ENCODE measurements at places on chromosomes 2 and 18.
A peak's percentile ranks its signal among the peaks of the same experiment; 100 is the strongest.

- no peak for DNase-seq
Observed at GRCh38 chr2:180191432-180192124, 184.5 kb upstream of the CWC22 start.

- DNase-seq, result no peak
Observed at GRCh38 chr18:46060359-46060841, 11.7 kb downstream of the PSTPIP2 start.

DNA sequence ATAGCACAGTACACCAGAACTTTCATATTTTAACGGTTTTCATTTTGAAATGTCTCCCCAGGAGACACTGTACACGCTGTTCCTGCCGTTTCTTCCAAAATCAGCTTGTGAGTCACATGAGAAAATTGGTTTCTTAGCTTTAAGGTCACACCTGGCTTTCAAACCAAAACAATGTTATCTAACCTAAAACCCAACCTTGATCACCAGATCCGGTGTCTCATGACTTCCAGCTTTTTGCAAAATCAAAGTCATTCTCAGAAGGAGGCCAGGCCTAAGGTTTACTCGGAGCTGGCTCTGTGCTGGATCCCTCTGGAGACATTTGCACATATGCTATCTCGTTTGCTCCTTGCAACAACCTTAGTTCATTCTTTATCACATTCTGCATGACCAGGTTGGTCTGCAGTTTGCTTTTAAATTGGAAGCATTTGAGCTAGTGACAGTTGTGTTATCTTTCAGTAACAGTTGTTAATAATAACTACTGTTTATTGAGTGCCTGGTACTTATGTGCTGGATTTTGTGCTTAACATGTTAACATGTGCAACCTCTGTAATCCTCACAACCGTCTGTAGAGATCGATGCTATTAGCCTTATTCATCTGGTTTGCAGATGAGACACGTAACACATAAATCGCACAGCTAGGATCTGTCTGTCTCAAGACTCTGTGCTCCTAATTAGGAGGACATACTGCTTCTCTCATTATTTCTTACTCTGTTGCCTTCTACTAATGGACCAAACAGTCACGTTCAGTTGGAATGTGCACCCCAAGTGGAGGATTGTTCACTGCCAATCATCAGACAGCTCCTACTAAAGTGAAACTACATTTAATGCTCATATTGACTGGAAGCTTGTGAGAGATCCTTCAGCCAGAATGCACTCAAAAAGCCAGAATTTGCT is 105.5 kb downstream of the RNF144A start:
- DNase-seq, result no peak

DNA sequence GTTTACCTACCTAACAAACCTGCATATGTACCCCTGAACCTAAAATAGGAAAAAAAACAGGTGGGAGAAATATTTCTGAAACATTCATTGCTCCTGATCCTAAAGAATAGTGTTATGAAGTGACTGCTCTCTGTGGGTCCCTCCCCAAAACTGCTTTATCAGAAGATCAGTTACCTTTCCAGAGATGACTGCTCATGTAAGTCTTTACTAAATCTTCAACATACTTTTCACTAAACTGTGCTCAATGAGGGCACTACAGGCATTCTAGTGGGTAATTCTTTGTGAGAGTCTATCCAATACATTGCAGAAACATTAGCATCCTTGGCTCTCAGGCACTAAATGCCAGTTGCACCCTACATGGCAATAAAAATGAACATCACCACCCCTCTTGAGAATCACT is 189.3 kb upstream of the STK17B start:
- no peak for DNase-seq

GRCh38 chr2:155368934-155369333 is 670.4 kb downstream of the KCNJ3 start:
- peak; percentile 39 for DNase-seq

DNA sequence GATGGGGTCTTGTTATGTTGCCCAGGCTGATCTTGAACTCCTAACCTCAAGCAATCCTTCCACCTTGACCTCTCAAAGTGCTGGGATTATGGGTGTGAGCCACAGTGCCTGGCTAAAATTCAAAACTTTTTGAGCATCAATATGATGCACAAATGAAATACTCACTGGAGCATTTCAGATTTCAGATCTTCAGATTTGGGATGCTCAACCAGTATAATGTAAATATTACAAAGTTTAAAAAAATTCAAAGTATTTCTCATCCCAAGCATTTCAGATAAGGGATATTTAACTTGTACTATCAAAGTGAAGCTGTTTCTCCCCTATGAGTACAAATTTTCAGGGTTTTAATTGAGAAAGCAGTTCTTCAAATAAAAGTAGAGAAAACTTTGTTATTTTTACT is 164.1 kb upstream of the CCDC68 start:
- DNase-seq, result no peak

GRCh38 chr18:3538456-3538855 is 88.5 kb downstream of the TGIF1 start:
- DNase-seq, result no peak

GRCh38 chr2:138381373-138381772 is 120.2 kb upstream of the SPOPL start:
- DNase-seq, result no peak

DNA sequence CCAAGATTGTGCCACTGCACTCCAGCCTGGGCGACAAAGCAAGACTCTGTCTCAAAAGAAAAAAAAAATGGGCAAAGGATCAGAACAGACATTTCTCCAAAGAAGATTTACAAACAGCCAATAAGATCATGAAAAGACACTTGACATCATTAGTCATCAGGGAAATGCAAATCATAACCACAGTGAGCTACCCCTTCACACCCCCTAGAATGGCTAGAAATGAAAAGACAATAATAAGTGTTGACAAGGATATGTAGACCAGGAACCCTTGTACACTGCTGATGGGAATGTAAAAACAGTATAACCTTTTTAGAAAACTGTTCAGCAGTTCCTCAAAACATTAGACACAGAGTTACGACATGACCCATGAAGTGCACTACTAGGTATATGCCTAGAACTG is 18.4 kb upstream of the MTERF4 start:
- no peak for DNase-seq

- no peak for DNase-seq
Observed at GRCh38 chr2:8421658-8422449, 260.0 kb upstream of the ID2 start.

DNA sequence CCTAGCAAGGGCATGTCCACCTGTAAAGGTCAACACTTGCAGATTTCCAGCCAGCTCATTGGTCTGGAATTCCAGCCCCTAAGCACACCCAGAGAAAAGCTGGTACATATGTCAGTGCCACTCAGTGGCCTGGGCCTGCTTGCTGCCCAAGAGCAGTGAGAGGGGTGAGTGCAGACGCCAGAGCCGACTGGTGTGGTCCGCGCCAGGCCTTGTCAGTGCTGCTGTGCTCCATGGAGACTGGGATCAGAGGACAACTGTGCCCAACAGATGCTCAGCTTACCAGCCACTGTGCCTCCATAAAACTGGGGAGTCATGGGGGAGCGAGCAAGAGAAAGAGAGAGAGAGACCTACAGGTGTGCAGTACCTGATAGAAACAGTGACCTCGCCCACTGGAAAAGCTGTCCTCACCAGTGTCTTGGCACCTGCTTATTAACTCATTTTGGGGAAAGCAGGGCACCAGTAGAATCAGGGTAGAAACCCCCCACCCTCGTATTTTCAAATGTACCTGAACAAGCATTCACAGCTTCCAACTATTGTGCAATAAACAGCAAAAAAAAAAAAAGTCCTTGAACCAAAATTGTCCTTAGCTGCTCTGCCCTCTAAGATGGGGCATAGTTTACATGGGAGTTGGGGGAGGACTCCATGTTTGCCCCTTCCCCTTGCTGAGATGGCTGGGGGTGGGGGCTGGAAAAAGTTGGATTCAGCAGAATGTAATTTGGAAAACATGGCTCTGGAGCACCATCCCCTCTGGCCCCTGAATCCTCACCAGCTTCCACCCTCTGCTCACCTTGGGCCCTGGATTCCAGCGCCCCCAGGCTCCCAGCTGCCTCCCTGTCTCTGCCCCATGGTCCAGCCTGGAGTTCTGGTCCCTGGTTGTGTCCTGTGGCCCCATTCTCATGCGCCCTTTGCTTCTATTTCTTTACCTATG is 1.4 kb upstream of the SP140L start:
- no peak for DNase-seq

DNA sequence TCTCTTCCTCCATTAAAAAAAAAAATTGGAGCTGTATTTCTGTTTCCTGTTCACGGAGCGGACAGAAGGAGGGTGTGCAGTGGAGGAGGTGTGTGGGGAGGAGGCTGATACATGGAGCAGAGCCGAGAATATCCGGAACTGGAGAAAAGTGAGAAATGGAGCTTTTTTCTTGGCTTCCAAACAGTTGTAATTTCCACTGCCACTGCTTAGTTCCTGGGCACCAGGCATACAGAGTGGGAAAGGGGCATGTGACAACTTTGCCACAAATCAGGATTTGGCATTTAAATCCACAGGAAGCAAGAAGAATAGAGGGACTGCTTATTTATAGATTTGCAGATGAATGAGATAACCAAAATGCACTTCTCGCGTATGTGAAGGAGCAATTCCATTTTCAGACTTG is 71.2 kb downstream of the BCL11A start:
- no peak for DNase-seq

DNA sequence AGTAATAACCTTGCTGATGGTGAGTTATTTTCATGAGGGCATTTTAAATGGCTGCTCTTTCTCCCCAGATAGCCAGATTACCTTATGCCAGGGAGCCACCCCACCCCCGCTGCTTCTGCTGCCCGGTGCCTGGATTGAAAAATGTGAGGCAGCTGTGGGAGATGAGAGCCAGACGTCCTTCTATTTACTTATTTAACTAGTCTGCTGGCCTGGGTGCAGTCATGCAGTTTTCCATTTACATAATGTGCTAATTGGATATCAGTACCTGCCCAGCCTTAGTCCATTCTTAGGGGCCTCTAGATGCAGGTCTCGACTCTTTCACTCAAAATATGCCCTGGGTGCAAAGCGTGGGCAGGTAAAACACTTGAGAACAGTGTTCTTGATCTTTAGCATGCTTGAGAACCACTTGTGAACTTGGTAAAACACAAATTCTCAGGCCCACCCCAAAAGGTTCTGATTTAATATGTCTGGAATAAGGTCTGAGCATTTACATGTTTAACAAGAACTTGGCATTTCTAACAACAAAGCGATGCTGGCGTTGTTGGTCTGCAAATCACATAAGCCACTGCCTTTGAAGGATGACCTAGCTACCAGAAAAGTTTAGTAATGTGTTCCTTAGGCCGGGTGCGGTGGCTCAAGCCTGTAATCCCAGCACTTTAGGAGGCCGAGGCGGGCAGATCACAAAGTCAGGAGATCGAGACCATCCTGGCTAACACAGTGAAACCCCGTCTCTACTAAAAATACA is 154.3 kb downstream of the NRP2 start:
- DNase-seq, result no peak

DNA sequence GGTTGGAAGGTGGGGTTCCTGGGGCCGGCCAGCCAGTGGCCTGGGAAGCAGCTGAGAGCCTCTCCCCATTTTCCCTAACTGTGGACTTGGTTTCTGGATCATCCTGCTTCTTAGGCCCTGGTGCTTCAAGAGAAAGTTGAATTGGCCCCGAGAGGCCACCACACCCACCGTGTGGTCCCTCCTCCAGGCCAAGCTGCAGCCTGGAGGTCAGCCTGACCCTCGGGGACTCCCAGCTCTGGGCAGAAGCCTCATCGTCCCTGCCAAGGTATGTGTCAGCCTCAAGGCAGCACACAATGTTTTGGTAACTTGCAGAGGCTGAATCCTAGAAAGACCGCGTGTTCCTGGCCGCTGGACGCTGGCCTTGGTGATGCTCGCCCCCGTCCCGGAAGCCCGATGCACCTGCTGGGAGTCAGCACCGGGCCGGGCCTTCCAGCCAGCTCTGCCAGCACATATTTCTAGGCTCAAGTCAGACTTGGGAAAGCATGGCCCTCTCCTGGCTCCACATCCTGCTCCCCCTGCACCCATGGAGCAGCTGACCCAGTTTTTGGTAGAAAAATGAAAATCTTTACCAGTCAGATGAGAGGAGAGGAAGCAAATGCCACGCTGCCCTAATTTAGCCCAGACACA is 72.6 kb downstream of the ACTR2 start:
- no peak for DNase-seq

GRCh38 chr18:45670281-45670962 is 53.6 kb upstream of the SLC14A1 start:
- DNase-seq, result no peak

Data from MM.1S (cell line).